ENCODE measurements at places on chromosomes 12 and 14.
A peak's percentile ranks its signal among the peaks of the same experiment; 100 is the strongest.

DNA sequence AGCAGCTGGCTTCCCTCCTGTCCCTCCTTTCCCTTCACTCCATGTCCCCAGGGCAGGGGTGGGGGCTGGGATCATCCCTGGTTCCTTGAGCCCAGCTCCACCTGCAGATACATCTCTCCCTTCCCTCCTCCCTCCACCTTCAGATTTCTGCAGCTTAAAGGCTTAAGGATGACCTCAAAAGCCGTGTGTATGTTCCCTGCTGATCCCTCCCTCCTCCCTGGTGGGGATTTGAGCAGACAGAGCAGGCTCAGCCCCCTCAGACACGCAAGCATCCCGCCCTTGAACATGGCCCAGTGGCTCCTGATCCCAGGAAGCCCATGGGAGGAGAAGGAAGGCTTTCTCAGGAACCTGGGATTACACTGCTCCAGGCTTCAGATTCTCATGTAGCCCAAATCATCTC is 82.9 kb upstream of the RIN3 start:
- no peak for DNase-seq

DNA sequence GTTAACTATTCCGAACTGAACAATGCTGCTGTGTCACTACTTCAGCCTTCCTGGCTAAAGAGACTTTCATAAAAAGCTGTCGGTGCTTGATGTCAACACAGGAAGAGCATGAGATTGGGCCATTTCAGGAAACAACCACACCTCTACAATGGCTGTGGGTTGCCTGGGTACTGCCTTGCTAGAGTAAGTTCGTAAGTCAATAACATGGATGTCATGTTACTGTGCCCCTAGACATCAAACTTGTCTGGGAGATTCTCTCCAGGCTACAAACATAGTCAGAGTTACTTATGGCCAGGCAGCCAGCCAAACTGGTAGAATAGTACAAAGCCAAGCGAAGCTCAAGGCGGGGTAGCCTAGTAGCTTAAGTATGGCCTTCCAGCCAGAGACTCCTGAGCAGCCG is 23.1 kb downstream of the MAX start:
- no peak for DNase-seq

- DNase-seq: no peak
Measured at GRCh38 chr12:1102115-1102514, 111.1 kb downstream of the ERC1 start.

DNA sequence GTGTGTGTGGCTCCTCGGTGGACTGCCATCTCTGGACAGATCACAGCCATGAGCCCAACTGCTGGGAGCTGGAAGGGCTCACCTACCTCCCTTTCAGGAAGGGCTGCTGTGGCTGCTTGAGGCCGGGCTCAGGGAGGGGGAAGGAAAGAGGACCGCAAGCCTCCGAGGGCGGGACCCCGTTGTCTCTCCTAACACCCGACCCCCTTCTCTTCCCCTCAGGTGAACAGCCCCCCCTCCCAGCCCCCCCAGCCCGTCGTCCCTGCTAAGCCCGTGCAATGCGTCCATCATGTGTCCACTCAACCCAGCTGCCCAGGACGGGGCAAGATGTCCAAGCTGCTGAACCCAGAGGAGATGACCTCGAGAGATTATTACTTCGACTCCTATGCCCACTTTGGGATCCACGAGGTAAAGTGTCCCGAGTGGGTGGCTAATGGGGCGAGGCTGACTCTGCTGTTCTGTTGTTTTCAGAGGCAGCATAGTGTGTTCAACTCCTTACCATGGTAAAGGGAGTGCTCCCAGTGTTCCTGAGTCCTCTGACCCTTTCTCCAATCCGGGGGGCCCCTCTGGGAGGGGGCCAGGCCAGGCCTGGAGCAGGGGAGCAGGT is 49.5 kb downstream of the PRMT8 start:
- DNase-seq: no peak

DNA sequence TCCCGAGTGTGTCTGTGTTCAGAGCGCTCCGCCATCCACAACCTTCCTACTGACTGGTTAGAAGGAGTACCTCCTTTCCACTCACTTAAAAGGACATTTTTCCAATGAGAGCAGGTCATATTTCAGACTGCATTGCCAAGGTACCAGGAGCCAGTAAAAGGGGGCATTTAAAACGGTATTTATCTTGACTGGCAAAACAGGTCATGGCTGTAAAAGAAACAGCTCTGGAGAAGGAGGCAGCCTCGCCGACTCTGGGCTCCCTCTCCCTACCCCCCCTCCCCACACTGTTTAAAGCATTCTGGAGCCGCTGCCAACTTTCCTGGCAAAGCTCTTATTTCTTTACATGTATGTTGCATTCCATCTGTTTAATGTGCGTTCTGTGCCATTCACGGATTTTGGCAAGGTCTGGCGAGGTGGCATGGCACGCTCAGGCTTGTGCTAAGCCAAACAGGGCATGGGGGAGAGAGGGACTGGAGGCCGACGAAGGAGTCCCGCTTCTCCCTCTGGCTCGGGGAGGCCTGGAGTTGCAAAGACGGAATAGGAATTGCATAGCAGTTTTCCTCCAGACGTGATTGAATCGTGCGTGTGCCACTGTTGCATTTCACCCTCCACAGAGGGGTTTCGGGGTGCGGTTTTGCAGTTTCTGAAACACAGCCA is 41.2 kb upstream of the MED13L start:
- no peak for DNase-seq

DNA sequence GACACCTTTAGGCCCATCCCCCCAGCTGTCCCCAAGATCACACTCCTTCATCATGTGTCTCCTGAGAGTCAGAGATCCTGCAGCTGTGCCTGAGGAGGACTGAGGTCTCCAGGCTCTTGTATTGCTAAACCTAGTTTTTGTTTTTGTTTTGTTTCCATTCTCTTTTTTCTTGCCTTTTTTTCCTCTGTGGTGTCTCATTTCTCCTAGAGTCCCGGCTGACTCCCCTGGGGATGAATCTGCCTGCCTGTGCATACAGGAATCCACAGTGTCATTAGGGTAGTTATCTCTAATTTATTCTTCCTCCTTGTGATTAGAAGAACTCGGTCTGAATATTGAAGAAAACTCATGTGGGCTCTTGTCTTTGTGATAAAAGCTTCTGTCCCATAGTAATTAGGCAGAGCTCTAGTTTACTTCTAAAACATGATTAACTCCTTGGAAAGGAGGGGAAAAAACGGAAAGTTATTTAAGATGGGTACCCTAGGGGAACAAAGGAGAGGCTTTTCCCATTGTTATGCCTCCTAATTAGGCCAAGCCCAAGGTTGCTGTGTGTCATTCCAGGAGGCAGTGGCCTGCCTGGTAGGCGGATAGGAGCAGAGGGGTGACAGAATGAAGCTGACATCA is 343.2 kb downstream of the ZFP36L1 start:
- no peak for DNase-seq

DNA sequence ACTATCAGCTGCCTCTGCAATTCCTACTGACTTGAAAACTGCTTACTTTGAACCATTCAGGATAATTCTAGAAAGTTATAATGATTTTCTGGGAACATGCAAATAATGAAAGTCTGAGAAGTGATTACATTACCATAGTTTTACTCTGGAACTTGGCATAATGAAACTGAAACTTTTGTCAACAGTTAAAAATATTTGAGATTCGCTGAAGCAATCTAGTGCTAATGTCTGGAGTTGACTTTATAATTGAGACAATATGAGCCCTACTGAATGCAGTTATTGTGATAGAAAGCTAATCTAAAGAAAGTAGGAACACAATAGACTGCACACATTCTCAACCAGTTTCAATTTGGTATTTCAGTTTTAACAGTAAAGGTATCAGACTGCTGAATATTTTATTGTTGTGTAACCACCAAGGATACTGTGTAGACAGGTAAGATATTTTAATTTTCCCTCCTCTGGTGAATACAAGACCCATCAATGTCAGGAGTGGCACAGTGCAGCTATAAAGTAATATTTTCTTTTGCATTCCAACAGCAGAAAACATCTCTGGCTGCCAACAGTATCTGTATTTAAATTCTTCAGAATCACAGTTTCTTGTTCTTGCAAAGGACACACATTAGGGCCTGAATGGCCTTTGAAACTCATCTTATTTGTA is 483.5 kb downstream of the ATP23 start:
- DNase-seq: no peak

DNA sequence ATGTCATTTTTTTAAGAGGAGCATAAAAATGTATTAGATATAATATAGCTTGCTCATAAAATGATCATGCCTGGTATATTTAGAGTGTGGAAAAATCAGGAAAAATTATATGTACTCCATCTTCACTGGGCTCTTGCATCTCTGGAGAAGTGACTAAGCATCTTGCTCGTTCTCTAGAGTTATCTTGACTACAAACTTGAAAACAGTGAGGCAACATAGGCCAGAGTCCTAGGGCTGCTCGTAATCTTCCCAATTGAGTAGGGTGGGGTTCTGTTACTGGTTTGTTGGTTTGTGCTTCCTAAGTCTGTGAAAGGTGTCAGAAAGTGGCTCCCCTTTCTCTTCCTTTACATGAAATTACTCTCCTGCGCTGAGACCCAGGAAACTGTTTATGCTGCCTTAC is 46.2 kb downstream of the AACS start:
- no peak for DNase-seq

- DNase-seq: peak; percentile 84
Measured at GRCh38 chr12:99455350-99456035, 192.1 kb upstream of the GARIN6 start.

- no peak for DNase-seq
Measured at GRCh38 chr14:74155749-74156148, 71.0 kb downstream of the LIN52 start.

GRCh38 chr14:70920608-70921007 is 13.3 kb downstream of the PCNX1 start:
- no peak for DNase-seq

DNA sequence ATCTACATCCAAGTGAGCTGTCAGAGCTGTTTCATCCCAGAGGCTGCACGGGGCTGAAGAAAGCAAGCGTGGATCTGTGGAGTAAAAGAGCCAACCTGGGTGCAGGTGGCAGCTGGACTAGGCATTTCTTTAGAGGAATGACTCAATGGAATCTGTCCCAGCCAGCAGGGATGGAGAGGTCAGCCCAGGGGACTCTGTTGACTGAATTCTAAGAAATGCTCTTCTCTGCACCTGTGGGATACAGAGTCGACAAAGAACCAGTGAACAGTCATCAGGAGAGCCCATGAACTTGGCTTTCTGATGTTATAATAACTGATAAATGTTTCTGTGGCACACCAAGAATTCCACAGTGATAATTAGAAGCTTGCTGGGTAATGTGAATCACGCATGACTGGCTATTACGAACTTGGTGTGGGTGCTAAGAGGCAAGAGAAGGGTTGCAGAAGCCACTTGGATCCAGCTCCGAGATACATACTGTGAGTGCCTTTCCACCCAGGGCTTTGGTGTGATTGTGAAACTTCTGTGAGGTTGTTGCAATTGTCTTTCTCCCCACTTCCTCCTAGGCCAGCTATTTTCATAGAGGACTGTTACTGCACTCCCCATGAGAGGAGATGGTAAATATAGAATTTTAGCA is 16.2 kb downstream of the PYGL start:
- no peak for DNase-seq

GRCh38 chr12:94078138-94078723 is 70.1 kb upstream of the PLXNC1 start:
- no peak for DNase-seq

DNA sequence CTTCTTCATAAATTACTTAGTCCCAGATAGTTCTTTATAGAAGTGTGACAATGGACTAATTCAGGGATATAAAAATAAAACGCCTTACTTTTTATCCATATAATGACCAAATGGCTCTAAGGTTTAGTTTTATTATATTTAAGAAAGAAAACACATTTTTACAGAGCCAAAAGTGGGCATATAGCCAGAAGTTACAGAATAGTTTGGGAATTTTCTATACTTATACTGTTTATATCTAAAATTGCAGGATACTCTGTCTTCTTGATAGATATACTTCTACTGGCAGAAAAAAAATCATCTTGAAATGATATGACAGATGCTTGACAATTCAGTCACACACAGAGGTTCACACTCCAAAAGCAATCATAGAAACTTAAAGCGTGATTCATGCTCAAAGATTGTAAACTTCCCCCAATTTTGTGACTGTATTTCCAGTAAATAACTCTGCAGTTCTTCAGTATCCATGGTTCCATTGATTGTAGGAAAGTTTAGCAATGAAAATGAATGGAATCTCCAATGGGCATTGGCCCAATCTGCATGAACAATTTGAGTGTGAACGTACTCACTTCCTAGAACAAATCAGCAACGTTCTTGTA is 307.8 kb downstream of the NOVA1 start:
- DNase-seq: no peak

DNA sequence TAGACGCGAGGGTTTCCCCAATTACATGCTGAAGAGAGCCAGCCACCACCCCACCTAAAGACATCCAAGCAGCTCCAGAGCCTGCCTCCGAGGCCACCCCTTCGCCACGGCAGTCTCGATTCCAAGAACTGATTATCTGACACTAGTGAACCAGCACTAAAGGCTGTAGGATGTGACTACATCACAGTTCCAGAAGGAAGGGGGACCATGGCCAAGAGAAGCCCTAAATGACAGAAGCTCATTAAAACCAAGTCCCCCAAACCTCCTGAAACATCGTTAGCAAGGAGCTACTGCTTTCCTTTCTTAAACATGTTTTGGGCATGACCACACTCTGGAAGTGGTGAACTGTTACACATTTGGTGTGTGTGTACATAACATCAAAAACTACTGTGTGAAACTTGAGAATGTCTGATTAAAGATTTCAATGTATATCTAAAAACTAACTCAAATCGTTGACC is 88.2 kb downstream of the DUSP16 start:
- no peak for DNase-seq

GRCh38 chr12:123936956-123937706 is 35.5 kb downstream of the CCDC92 start:
- DNase-seq: no peak

DNA sequence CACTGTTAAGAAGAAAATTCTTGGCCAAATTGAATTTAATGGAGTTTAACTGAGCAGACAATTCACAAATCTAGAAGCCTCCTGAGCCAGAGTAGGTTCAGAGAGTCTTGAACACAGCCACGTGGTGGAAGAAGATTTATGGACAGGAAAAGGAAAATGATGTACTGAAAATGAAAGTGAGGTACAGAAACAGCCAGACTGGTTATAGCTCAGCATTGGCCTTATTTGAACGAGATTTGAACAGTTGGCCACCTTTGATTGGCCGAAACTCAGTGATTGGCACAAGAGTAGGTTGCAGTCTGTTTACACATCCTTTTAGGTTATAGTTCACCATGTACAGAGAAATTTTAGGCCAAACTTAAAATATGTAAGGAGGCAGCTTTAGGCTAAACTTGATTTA is 9.9 kb downstream of the OAS2 start:
- DNase-seq: no peak

DNA sequence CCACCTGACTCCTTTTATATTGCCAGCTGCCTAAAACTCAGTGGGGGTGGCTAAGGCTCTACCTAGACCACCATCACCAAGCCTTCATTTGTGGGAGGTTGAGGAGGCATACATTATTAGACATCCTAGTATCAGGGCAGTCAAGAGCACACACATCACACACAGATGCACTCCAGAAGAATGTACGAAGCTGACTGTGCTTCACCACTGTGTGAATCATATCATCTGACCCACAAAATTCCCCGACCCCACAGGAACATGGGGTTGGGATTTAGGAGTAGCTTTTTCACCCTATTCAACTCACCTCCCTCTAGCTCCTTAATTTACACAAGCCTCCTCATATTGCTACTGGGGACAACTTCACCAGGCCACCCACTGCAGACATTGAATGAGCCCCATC is 64.8 kb upstream of the BDKRB2 start:
- DNase-seq: no peak

- no peak for DNase-seq
Measured at GRCh38 chr12:76636121-76636692, 76.6 kb upstream of the OSBPL8 start.

All from SK-N-MC (cell line).